A172 (cell line): ENCODE measurements at places on chromosomes 4 and X. TPM values are rescaled to one million over a fixed set of nuclear protein-coding genes. Genes with fewer than 3 reads are reported as not detected.

- no peak for DNase-seq
Observed at GRCh38 chr4:2763511-2763967, 7.4 kb upstream of the TNIP2 start.

DNA sequence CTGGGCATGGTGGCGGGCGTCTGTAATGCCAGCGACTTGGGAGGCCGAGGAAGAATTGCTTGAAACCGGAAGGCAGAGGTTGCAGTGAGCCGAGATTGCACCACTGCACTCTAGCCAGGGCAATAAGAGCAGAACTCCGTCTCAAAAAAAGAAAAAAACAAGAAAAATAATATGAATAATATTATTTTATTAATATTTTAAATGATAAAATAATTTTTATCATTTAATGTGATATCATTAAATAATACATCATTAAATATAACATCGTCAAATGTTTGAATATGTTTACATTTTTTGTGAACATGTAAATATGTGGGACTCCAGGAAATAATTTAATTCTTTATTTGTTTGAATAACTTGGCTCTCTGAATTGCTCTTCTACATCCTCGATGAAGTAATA, 15.5 kb downstream of the UNC5C start:
- DNase-seq = no peak

DNA sequence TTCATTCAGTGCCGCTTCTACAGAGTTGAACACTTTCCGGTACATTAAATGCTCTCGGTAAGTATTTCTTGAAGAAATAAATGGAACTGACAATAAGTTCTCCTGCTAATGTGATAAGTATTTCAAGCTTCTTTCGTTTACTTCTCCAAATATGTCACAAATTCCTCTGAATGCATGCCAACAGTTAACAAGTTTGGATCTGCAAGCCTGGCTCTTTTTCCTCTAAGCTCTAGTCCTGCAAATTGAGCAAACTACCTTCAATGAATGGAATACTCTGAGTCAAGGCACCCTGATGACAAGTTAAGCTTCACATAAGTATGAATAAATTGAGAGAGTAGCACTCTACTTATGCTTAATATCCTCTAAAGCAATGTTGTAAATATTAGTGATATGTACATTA, 403.6 kb downstream of the PDGFC start:
- DNase-seq = no peak

- no peak for DNase-seq
Observed at GRCh38 chr4:34309383-34309906, 1934.9 kb downstream of the ARAP2 start.

DNA sequence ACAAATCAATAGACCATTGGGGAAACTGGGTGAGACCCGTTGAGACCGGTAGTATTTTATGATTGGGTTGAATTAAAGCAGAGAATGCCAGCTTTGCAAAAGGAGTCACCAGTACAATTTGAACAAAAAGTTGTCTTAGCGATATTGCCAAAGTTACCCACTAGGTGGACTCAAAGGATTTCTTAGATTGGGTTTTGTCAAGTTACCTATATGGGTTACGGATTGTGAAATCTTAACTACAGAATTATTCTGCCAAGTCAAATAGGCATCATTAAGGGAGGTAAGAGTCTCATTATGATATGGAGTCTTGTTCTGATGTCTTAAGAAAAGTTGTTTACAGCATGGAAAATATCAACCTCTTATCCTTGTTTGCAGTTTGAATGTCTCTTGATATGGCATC, 15.0 kb upstream of the CT47A1 start:
- peak; percentile 0 for DNase-seq

CENPI gene
- total RNA-seq = 15.8 and 22.2 TPM in 2 replicates

PABPC1L2A gene
- not detected in 2 replicates for total RNA-seq

GRCh38 chr4:22900876-22901275, 208.1 kb downstream of the GBA3 start:
- no peak for DNase-seq
